ENCODE measurements at places on chromosomes 16 and 17.
A peak's percentile ranks its signal among the peaks of the same experiment; 100 is the strongest.

DNA sequence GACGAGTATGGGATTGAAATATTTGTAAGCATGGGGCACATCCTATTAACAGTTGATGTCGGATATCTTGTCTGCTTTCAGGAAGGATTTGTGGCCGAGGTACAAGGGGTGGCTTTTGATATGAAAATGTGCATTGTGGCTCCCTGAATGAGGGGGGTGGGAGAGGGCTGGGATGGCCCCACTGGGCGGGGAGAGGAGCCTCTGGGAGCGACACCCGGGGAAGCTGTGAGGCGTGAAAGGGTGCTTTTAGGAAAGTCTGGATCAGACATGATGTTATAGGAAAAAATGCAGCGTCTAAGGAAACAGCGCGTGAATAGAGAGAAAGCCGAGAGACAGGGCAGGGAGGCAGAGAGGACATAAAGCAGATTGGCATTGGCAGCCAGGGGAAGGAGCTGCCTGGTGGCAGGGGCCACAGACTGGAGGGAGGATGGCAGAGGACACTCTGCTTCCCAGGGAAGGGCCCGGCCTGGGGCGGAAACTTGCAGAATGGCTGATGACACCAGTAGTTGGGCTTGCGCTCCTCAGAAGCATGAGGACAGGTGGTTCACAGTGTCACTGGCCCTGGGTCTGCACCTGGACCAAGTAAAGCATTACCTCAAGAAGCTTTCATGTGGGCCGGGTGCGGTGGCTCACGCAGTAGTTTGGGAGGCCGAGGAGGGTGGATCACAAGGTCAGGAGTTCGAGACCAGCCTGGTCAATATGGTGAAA, 95.7 kb downstream of the NTN1 start:
- DNase-seq, result no peak

- DNase-seq, result no peak
Measured at GRCh38 chr17:72955391-72956140, 136.9 kb downstream of the SLC39A11 start.

DNA sequence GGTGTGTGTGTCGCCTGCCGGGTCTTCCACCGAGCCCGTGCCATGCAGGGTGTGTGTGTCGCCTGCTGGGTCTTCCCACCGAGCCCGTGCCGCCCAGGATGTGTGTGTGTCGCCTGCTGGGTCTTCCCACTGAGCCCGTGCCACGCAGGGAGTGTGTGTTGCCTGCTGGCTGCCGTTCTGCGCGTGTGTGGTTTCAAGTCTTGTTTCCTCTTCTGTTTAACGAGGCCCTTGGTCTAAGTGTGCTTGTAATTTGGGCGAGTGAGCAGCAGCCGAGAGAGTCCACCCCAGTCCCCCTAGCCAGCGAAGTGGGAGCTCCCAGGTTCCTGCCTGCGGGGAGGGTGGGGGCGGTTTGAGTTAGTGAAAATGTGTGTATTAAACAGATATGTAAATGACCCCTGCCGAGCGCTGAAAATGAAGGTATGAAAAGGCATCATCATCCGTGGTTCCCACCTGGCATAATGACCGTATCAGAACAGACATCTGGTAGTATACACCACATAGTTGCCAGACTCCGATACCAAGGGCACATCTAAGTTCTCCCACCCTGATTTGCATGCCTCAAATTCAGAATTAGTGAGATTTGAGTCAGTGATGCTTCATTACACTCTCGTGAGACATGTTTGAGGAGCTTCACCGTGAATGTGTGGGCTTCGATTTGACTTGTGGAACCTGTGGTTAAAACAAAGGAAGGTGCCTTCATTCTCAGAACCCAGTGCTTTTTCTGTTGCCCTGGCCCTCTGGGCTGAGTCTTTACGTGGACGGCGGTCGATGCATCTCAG, 114.5 kb upstream of the CHMP6 start:
- no peak for DNase-seq

DNA sequence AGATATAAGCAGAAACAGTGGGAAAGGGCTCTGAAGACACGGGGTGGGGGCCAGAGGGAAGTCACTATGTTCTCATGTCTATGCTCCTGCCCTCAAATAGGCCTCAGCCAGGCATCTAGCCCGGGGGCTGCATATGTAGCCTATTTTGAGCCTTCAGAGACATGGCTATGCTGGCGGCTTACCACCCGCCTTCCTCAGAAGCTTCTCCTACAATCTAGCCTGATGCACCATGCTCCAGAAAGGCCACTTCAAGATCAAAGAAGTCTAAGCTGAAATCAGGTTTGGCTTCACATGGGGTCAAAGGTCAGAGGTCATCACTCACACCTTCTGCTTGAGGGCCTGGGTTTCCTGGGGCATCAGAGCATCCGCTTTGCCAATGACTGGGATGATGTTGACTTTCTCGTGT, 1.6 kb downstream of the SEPTIN1 start:
- no peak for DNase-seq

DNA sequence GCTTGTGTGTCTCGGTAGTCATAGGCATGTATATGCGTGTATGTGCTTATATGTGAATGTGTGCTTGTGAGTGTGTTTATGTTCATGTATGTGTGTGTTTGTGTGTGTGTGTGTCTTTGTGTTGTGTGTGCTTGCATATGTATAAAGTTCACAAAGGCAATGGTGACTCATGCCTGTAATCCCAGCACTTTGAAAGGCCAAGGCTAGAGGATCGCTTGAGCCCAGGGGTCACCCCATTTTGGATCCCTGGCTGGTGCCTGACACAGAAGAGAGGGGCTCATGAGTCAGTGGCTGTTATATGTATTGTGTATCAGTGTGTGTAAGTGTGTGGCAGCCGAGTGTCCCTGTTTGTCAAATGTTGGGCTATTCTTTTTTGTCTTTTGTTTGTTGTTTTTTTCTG, 69.3 kb downstream of the ABCC1 start:
- DNase-seq, result no peak

DNA sequence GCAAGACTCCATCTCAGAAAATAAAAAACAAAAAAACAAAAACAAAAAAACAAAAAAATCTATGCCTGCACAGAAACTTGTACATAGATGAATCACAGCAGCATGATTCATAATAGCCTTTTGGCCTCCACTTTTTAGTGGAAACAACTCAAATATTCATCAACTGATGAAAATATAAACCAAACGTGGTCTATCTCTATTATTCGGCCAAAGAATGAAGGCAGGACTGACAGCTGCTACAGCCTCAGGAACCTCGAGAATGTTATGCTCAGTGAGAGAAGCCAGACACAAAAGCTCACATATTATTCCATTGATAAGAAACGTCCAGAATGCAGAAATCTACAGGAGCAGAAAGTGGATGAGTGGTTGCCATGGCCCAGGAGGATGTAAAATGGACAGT, 19.8 kb downstream of the PPL start:
- no peak for DNase-seq

GRCh38 chr17:53919356-53919755, 96.6 kb downstream of the KIF2B start:
- DNase-seq, result no peak

DNA sequence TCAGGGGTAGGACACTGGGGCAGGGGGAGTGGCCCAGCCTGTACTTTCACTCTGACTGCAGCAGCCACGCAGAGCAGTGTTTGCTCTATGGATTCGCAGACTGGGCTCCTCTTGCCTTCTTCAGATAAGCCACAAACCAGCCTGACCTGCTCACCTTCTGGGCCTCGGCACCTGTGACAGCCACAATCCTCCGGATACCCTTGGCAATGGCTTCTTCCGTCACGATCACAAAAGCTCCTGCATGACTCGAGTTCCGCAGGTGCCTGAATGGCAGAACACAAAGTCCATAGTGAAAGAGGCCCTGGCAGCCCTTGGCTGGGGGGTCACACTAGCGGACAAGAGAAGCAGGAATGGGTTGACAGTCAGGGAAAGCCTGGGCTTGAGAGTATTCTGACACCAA, 3.8 kb upstream of the EXOSC6 start:
- DNase-seq, result no peak

- no peak for DNase-seq
Measured at GRCh38 chr17:40822132-40822812, at the start of gene KRT10. KRT10 (minus strand) TSS chr17:40822614; CDS start chr17:40822585, 29 bp downstream.

DNA sequence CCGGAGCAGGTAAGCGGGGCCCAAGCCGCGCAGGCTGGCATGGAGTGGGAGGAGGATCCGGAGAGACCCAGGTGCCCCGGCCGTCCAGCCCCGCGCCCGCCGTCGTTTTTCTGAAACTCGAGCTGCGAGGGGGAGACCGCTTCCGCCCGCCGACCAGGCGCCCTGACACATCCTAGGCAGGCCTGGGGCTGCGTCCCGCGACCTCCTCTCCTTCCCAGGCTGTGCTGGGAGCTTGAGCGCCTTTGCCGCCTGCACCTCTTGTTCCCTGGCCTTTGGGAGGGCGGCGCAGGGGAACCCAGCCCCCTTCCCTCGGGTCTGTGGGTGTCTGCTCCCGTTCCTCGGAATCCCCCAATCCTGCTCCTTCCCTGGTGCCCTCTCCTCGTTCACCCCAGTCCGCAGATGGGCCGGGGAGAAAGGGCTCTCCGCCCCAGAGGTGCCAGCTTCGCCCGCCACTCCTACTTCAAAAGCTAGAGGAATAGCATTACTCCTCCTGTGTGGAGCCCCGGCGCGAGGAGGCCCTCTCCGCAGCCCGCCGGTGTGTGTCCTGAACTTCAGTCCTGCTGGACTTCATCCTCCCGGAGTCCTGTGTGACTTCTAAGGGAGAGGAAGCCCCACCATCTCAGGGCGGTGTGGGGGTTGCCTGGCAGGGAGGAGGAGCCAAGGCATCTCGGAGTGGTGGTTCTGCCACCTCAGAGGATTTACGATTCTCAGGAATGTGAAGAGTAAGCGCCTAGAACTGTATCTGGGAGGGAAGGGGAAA, 1.0 kb downstream of the NHERF1 start:
- no peak for DNase-seq

- no peak for DNase-seq
Measured at GRCh38 chr16:743794-744500, 3.1 kb upstream of the CIAO3 start.

DNA sequence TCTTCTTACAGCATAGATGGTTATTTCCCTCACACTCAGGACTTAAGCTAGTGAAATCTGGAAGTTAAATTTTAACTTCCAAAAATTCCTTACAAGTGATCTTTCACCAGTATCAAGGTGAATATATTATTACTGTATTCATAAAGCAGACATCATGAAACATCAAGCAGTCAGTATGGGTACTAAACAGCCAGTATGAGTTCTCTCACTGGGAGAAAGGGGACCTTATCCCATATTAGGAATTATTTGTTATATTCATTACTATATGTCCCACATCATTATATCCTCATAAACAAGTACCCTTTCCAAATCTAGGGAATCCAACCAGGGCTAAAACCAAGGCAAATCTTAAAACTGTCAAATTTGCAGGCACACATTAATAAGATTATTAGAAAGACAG, 15.3 kb downstream of the NUFIP2 start:
- no peak for DNase-seq

DNA sequence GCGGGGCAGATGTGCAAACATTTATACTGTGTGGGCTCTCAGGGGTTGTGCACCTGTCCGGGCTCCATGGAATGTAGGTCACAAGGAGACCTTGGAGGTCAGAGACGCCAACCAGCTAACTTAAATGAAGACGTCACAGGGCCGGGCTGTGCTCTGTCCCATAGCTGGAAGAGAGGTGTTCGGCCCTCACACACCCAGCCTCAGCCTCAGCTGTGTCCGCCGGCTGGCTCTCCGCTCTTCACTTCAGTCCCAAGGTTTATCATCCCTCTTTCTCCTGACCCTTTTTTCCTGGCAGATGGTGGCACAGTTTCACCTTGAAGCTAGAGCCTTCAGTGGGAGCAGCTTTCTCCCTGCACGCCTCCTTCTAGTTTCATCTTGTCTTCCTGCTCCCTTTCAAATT, 6.0 kb upstream of the RBFOX3 start:
- no peak for DNase-seq

DNA sequence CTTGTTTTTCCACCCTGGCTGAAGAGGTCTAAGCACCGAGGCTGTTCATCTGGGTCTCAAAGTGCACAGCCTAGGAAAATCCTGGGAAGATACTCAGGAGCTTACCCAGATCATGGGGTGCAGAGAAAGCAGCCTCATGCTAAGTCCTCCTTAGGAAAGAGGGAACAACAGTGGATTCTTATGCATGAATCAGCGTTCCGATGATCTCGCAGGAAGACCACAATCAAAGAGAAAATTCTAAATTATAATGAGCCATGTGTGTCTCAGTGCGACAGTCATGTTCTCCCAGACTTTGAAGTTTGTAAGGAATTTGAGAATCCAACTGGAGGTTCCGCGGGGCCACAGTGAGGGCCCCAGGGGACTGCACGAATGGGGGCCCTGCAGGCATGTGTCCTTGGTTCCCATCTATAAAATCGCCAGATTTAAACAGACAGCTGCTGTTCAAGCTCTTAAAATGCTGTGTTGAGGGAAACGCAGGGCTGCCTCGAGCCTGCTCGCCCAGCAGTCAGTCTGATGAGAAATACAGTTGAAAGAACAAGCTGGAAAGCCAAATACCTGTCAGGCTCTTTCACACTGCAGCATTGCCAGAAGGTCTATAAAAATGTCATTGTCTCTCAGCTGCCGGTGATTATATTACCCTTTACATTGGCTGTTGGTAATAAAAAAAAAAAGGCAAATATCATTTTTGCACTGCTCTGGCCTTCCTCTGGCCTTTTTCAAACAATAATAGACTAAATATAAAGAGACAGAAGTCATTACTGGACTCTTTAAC, 152.1 kb downstream of the PMP22 start:
- DNase-seq, result no peak

DNA sequence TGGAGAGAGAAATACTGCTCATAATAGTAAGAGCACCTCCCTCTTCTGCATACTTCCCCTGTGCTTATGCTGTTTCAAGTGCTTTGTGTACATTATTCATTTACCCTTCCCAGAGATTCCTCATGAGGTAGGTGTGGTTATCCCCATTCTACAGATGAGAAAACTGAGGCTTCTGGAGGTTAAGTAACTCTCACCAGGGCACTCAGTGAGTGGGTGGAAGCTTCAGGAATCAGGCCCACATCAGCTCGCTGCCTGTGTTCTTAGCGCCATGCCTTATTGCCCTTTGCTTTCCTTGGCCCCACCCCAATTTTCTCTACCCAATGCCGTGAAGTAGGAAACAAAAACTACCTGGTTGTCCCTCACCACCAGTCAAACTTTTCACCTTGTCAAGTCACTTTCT, 18.1 kb upstream of the ITGB3 start:
- no peak for DNase-seq

DNA sequence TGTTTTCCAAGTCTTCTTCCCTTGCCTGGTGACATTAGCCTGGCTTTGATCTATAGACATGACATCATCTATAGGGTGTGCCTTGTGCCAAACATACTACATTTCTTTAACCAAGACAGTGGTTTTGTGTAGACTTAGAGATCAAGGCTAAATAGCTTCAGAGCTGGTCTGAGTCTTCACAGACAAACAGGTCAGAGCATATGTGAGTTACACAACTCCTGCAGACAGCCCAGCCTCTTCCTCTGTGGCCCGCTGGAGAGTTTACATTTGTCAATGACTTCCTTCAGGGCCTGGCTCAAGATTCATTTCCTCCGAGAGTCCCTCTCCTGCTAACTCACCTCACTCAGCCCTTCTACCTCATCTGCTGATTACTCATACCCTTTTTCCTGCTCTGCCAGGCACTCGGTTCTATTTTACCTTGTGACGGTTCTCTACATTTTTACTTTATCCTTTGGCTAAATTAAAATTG, 73.1 kb upstream of the TANC2 start:
- DNase-seq, result peak; percentile 2

Data from effector memory CD4-positive, alpha-beta T cell (primary cell).